ENCODE measurements at places on chromosomes 1 and 21.

GRCh38 chr1:167614851-167615250, 15.2 kb upstream of the RCSD1 start:
- no peak for DNase-seq

- no peak for DNase-seq
Observed at GRCh38 chr1:64553285-64553684, 83.4 kb downstream of the CACHD1 start.

- DNase-seq, result no peak
Observed at GRCh38 chr1:174953285-174954072, 46.3 kb upstream of the CACYBP start.

GRCh38 chr1:69196071-69196470, 371.7 kb upstream of the LRRC7 start:
- DNase-seq, result no peak

GRCh38 chr21:35119501-35120047, 70.5 kb upstream of the RUNX1 start:
- no peak for DNase-seq

GRCh38 chr21:22711636-22712035, 1713.4 kb downstream of the NCAM2 start:
- DNase-seq, result no peak

- DNase-seq, result no peak
Observed at GRCh38 chr1:63898428-63899196, 124.8 kb downstream of the ROR1 start.

DNA sequence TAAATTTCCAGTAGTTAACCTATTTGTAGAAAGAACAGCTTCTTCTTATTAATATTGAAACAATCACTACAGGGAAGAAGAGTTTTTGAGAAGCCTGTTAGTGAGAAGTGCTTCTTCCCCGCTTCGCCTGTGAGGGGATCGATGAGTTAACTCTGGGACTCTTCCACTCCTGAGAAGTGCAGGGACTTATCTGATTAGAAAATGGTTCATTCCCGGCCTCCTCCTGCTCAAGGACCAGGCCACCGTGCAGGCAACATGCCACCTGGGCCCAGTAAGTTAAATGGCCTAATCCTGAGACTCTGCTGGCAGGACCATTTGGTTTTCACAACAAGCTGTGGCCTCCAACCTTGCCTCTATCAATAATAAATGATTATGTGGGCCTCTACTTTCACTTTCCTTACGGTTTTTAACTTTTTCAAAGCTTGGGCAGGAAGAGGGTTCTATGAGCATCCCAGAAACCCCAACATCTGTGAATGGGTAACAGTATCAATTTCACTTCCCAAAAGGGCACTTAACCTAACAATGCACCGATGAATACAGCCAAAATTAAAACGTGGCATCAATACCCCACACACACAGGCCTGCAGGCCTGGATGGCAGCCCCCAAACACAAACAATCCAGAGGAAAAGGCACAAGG, 33.1 kb downstream of the SIPA1L2 start:
- no peak for DNase-seq

DNA sequence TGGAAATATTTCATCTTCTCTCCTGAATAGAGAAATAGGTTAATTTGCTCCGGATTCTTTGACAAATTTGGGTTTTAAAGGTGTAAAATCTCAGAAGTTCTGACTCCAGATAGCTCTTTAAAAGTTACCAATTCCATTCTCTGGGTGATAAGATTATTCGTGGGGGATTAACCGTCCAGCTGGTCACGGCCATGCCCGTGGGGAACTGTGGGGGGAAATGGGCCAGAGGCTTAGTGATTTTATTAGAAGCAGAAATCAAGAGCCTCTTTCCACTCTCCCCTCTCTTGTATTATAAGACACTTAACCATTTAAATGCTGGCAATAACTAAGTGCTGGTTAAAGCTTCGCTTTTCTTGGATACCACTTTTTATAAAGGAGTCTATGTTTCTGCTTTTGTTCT, 376.4 kb upstream of the KAZN start:
- no peak for DNase-seq

DNA sequence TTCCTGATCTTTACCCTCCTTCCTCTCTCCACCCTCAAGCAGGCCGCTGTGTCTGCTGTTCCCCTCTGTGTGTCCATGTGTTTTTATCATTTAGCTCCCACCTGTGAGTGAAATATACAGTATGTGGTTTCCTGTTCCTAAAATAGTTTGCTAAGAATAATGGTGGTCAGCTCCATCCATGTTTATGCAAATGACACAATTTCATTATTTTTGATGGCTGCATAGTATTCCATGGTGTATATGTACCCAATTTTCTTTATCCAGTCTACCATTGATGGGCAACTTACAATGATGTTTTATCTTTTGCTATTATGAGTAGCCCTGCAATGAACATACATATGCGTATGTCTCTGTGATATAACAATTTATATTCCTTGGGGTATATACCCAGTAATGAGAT, 133.4 kb upstream of the RGS18 start:
- DNase-seq, result no peak

GRCh38 chr1:61182049-61182448, 99.7 kb downstream of the NFIA start:
- DNase-seq, result no peak

GRCh38 chr1:97297611-97298010, 576.0 kb downstream of the PTBP2 start:
- DNase-seq, result no peak

GRCh38 chr1:232014941-232015340, 388.4 kb downstream of the DISC1 start:
- no peak for DNase-seq

DNA sequence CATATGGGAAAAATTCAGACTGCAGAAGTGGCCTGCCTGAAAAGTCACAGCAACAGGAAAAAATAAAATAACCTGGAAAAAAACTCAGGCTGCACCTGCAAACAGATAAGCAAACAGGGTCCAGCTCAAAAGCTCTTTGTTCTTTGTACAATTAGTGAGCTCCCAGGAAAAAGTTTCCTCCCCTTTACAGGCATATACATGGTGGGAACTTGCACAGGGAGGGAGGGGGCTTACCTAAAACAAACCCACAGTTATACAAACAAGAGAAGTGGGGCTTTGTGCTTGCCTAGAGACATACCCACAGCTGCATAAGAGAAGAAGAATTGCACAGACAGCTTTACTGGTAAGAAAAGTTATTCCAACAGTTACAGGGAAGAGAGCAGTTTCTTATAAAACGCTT, 31.7 kb upstream of the COG2 start:
- DNase-seq, result no peak

- DNase-seq, result peak; percentile 25
Observed at GRCh38 chr1:29516063-29516820, 279.9 kb downstream of the PTPRU start.

- no peak for DNase-seq
Observed at GRCh38 chr1:94285031-94285654, 47.8 kb upstream of the ARHGAP29 start.

DNA sequence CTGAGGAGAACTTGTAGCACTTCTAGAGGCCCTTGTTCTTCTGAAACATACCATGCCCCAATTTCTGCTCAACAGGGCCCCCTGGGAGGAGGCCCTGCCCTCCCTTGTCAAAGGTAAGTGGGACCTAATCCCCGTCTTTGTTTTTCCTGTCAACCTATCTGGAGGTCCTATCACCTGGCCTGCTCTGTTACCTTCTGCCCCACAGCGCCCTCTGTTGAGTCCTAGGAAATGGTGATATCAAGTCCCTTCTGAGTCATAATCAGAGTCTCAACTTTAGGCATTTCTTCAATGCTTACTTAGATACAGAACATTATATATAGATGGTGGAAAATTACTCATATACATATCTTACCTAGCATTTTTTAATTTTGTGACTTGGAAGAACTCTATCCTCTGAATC, 28.2 kb upstream of the FCRL4 start:
- no peak for DNase-seq
